GM06990 (cell line): ENCODE measurements at places on chromosomes 4 and X.

- no peak for DNase-seq
Measured at GRCh38 chr4:73721435-73721834, 18.9 kb upstream of the CXCL8 start.

DNA sequence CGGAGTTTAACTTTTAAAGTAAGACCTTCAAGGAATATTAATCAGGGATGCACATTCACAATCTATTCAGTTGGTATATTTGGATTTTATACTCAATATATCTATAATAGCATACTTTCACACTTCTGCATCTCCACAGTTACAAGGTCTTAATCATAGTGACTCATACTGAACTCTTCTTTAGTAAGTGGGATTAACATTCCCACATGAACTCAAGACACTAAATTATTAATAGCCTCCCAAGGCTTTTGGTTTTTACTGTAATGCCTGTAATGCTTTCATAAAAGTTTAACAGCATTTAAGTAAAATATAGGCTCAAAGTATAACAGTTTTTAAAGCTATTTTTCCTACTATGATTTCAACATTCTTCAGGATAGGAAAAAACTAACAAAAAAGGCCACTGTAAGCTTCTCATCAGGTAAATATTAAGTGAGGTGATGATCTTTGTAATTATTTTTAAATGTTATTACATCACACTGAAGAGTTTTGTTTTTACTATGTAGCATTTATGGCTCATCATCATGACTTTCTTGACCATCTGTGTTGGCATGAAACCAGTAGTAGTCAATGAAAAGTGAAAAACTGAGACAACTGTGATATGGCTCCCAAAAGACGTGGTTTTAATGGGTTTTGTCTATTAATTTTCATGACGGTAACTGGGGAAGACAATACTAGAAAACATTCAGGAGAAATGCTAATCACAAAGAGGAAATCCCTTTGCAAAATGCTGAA, 91.5 kb upstream of the GALNT7 start:
- no peak for DNase-seq

DNA sequence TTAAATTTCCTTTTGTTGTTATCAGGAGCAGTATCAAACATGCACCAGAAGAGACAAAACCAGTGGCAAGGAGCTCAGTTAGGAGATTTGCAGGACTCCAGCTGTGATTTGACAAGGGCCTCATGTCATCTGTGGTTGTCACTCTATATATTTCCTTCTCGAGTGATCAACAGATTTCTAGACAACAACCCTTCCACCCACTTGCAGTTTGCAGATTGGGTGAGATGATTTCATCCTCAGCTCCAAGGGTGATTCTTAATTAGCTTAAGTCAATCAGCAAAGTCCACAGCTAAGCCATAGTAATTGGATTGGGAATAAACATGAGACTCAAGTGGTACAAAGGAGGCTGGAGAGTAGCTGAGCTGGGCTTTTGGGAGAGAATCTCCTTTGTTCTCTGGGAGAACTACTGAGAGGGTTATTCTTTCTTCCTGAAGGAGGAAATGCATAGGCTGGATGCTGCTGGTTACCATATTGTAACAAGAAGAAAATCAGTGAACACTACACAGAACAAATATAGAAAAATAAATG, 192.8 kb downstream of the PPARGC1A start:
- no peak for DNase-seq

- DNase-seq: no peak
Measured at GRCh38 chr4:9924750-9925149, 96.5 kb downstream of the SLC2A9 start.

DNA sequence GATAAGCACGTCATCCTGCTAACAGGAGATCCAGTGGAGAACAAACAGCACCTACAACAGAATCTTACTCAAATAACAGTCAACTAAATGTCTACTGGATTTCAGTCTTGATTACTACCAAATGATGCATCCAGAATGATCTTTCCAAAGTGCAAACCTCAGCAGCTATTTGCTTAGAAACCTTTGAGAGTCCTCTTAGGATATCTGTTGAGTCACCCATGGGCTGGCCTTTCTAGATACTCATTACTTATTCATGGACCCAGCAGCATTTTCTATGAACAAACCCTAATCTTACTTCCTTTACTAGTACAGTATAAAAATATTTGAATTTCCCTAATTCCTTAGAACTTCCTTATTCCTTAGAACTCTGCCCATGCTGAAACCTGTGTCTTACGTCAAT, 118.5 kb upstream of the PABPC4L start:
- DNase-seq: no peak

DNA sequence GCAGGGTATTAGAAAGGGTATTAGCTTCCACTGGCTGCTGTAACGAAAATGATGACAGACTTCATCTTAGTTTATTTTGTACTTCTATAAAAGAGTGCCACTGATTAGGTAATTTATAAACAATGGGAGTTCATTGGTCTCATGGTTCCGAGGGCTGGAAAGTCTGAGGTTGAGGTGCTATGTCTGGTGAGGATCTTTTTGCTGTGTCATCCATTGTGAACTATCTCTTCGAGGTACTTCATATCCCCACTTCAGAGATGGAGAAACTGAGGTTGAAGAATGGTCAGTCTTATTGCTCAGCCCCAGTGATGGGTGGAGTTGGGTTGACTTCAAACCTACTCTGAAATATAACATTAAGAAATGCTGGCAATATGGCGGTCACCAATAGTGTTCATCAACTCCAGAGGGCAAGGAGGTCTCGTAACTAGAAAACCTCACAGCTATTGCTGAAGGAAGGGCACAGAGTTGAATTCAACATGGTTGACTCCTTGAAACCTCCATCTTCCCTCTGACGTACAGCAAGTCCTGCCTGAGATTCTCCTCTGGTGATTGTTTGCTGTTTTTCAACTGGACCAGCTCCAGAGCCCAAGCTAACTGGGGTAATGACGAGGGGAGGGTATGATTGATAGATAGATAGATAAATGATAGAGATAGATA, 53.6 kb upstream of the SHOX start:
- no peak for DNase-seq

DNA sequence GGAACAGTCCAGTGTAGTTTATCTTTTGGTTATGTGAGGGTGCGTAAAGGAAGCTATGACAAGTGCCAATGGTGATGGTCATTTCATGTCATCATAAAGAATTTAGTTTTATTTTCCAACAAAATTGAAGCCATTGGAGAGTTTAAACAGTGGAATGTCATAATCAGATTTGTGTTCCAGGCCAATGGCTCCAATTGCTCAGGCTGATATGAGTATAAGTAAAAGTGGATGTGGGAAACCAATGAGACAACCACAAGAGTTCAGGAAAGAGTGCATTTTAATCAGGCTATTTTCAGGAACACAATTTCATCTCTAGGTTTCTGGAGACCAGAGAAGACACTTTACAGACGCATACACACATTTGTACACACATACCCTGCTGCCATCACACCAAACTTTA, 20.7 kb downstream of the SPANXC start:
- no peak for DNase-seq

DNA sequence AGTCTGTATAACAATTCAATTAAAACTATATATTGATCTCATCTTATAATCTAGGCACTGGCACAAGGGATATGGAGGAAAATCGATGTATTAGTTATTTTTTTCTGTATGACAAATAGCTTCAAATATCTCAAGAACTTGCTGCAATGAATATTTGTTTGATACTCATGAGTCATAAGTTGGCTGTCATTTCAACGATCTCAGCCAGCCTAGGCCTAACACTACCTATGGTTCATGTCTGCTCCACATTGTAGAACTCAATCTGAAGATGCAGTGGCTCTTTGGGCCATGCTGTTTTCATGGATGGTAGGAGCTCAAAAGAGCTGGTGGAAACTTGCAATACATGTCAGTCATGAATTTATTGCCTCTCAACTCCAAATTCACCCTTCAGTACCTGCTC, 44.7 kb downstream of the MAGEB17 start:
- DNase-seq: no peak

- no peak for DNase-seq
Measured at GRCh38 chr4:41178372-41179370, 35.7 kb downstream of the APBB2 start.
